NCI-H2081 treated with DMSO at 0.1 percent for 48 hours (cell line): ENCODE measurements at places on chromosomes 3 and 15.

DNA sequence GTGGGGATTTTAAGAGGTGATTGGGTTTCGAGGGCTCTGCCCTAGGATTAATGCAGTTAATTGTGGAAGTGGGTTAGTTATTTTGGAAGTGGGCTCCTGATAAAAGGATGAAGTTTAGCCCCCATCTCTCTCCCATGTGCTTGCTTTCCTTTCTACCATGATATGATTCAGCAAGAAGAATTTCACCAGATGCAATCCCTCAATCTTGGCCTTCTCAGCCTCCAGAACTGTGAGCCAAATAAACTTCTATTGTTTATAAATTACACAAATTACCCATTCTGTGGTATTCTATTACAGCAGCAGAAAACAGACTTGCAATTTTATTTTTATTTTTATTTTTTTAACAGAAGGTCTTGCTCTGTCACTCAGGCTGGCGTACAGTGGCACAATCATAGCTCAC, 27.3 kb upstream of the UBE2E1 start:
- DNase-seq, result no peak

DNA sequence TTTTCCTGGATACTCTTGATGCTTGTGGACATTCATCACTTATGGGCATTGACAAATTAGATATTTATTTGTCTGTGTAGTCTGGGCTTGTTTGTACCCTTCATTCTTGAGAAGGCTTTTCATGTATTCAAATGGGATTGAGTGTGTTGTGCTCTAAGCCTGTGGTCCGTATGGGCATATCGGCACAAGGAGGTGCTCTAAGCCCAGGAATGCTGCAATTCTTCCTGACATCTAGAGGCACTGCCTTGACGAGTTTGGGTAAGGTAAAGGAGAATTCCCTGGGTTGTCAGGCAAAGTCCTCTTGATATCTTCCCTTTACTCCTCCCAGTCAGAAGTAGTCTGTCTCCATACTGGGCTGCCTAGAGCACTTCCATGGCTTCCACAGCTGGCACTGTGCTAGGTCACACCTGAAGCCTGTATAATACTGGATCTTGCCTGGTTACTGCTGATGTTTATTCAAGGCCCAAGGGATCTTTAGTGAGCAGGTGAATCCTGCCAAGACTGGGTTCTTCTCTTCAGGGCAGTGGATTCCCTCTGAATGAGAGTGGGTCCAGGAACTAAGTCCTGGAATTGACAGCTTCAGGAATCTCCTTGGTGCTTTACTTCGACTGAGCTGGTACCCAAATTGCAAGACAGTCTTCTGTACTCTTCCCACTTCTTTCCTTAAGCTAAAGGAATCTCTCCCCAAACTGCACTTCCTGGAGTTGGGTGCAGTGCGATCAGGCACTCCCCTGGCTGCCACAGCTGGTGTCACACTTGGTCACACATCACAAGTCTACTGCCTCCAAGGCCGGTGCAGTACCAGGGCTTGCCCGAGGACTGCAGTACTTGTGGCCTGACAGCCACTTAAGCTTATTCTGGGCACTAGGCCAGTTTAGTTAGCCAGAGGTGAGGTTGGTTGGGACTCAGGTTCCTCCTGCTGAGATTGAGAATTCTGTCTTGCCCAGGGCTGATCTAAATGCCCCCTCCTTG, 46.0 kb downstream of the GALK2 start:
- DNase-seq, result no peak

- DNase-seq, result no peak
Observed at GRCh38 chr3:146507331-146508120, 36.9 kb downstream of the PLSCR1 start.

- DNase-seq, result no peak
Observed at GRCh38 chr3:71602256-71602655, 18.7 kb upstream of the FOXP1 start.

- no peak for DNase-seq
Observed at GRCh38 chr3:69936266-69936665, 63.3 kb upstream of the SAMMSON start.

DNA sequence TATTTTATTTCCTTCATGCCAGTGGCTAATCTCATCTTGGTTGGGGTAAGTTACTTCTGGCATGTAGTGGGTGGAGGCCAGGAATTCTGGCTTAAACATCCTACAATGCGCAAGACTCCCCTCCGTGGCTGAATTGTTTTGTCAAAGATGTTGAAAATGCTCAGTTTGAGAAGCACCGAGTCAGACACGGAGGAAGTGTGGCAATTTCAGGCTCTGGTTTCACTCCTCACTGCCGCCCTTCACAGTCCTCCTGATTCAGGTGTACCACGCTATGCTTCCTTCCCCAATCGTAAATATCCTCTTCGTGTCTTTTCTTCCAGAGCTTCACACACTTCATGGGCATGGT, 150.7 kb downstream of the OPA1 start:
- peak; percentile 81 for DNase-seq

- DNase-seq, result no peak
Observed at GRCh38 chr3:99850608-99851007, 32.9 kb downstream of the CMSS1 start.

GRCh38 chr3:29004885-29005599, 275.8 kb upstream of the RBMS3 start:
- no peak for DNase-seq

DNA sequence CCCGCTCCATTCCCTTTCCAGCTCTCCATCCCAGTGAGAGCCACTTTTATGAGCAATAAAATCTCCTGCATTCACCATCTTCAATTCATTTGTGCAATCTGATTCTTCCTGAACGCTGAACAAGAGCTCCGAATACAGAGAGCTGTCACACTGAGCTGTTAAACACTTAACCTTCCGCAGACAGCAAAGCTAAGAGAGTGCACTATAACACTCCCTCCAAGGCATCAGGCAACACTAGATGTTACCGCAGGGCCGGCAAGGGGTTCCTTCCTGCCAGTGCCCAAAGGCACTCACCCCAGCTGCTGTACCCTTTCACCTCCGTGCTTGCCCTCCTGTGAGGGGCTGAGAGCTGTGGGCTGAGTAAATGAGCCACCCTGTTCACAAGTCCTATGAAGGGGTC, 85.6 kb downstream of the BCHE start:
- DNase-seq, result no peak

DNA sequence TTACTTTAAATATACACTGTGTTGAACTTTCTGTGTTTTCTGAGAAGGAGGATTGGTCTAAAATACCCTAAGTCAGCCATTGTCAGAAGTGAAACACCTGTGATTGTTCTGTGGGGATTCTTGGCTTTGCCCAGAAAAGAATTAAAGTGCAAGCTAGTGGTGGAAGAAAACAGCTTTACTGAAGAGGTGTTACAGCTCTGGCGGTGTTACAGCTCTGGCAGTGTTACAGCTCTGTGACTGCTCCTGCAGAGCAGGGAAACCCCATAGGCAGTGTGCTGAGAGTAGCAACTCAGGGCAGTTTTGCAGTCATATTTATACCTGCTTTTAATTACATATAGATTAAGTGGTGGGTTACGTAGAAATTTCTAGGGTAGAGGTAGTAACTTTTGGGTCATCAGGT, 66.6 kb downstream of the C3orf20 start:
- DNase-seq, result no peak
